Mucosa of descending colon (tissue), 3 donors: ENCODE measurements at places on chromosomes 3 and 15.

DNA sequence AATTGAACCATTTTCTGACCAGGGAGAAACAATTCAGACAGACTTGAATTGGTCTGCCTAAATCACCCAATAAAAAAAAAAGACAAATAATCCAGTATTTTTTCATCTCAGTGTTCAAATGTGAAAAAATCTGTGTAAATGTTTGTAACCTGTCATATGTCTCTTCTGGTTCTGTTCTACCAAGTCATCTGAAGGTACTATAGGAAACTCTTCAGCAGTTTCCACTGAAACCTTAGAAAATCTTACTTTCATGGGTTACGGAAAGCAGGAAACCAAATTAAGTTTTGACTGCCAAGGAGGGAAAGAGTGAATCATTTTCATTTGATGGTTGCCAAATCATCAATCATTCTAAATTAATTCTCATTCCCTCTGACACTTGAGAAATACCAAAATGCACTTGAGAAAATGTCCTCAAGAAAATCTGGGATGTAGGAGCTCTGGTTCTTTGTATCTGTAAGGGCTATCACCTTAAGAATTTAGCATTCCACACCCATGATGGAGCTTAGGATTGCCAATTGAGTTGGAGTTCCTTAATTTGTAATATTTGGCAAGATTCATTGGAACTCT, 278.2 kb upstream of the KCNH8 start:
- no peak for DNase-seq

GRCh38 chr15:77457905-77458265, 37.2 kb downstream of the HMG20A start:
- no peak for DNase-seq

- no peak for DNase-seq
Observed at GRCh38 chr3:21140785-21141184, 610.2 kb downstream of the ZNF385D start.

DNA sequence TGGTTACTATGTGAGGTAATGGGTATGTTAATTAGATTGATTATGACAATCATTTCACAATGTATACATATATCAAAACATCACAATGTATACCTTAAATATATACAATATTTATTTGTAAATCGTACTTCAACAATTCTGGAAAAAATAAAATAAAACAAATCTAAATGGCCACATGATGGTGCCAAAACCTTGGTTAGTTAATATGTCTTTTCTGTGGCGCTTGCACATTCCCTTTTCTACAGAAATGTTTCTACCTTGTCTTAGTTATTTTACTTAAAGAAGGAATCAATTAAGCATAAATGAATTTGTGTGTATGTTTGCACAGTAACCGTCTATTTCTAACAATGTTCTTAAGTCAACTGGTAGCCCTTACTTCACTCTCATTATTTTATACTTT, 53.4 kb downstream of the OXSM start:
- DNase-seq = no peak

- peak; percentile 4 for DNase-seq
Observed at GRCh38 chr15:78052545-78052944, 25.0 kb downstream of the TBC1D2B start.
